ENCODE measurements at places on chromosomes 7 and 10.

GRCh38 chr10:85659331-85659730, 707.3 kb downstream of the GRID1 start:
- no peak for DNase-seq

DNA sequence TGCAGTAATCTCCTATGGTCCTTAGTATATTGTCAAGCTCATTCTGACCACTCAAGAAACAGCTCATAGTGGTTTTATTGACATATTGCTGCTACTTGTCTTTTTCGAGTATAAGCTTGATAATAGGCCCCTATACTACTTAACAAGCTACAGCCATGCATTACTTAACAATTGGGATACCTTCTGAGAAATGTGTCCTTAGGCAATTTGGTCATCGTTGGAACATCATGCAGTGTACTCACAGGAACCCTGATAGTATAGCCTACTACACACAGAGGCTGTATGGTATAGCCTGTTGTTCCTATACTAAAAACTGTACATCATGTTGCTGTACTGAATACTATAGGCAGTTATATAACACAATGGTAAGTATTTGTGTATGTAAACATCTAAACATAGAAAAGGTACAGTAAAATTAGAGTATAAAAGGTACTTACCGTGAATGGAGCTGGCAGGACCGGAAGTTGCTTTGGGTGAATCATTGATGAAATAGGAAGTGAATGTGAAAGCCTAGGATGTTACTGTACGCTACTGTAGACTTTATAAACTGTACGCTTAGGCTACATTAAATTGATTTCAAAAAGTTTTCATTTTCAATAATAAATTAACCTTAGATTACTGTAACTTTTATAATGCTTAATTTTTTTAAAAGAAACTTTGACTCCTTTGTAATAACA, 160.9 kb downstream of the LRRC4 start:
- no peak for DNase-seq

GRCh38 chr10:64503429-64503828, 982.2 kb downstream of the REEP3 start:
- DNase-seq: no peak

DNA sequence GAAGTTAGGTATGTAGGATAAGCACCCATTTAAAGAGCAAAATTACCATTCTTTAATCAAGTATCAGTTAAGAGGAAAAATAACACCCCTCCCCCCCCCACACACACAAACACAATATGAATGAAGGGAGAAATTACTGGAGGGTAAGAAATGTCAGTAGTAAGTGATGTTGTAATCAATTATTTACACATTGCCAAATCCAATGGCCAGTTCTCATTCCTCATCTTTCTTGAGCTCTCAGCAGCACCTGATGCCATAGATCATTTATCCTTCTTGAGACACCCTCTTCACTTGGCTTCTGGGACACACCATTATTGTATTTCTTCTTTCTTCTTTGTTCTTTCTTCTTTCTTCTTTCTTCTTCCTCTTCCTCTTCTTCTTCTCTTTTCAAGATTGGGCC, 33.7 kb upstream of the FAM3C start:
- DNase-seq: no peak

GRCh38 chr7:40356871-40357709, 222.3 kb downstream of the SUGCT start:
- DNase-seq: no peak

DNA sequence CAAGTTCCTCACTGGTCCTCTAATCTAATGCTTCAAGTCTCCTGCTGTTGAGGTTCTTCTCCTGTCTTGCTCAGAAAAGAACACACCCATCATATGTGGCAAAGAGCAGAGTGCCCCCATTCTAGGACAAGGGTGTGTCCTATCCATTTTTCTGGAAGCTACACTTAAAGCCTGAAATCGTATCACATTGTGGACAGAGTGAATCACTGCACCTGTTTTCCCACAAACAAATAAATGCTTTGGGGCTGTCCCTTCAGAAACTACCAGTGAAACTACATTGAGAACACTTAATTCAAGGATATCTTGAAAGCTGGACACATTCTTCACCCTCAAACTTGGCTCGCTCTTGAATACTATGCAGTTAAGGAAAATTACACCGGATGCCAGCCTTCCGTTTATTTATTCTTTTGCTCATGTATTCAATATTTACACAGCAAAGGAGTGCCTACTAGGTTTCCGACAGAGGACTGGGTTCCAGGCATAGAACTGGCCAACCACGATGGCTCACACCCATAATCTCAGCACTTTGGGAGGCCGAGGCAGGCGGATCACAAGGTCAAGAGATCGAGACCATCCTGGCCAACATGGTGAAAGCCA, 473.0 kb downstream of the GALNT17 start:
- DNase-seq: no peak

DNA sequence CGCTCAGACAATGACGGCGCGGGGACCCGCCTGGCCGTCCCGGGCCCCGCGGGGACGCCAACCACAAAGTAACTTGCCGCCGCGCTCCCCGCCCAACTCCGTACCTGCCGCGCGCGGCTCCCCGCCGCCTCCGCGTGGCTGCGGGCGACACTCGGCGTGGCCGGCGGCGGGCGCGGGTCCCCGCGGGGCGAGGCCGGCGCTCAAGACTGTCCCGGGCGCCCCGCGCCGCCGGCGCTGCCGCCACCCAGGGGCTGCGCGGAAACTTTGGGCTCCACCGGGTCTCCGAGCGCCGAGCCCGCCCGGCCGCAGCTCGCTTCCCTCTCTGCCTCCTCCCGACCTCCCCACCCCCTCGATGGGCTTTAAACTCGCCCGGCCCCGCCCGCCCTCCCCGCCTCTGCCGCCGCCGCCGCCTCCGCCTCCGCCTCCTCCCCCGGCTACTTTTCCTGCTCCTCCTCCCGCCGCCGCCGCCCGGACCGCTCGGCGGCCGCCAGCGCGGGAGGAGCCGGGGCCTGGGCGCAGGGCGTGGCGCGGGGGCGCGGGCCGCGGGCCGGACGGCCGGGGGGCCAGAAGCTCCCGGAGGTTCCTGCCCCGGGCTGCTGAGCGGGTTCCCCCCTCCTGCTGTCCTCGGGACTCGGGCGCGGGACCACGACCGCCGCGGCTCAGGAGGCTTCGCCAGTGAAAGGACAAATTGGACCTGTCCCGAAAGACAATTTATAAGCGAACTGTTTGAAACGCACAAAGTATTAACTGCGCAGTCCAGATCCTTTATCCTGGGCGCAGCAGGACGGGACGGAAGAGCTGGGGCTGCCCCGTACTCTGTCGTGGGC, 10.6 kb upstream of the GRB10 start:
- DNase-seq: no peak

DNA sequence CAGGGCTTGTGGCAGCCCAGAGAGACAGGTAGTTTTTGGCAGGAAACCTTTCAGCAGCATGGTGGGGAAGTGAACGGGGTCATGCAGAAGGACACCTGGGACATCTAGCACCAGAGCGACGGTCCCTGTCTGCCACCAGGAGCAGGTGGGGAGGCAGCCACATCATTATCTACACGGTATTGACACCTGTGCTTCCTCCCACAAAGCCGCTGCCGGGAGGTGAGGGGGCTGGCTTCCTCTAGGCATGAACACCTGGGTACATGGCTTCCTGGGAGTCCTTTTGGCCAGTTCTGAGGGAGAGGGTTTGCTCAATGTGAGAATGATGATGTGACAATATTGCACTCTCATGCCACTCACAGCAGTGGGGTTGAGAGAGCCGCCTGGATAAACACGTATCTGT, 275.2 kb downstream of the ACTR3B start:
- no peak for DNase-seq

- DNase-seq: no peak
Measured at GRCh38 chr7:46633200-46633599, 712.1 kb upstream of the IGFBP3 start.

GRCh38 chr10:96370584-96371157, 11.9 kb upstream of the OPALIN start:
- DNase-seq: no peak

- no peak for DNase-seq
Measured at GRCh38 chr7:55441002-55441401, 75.9 kb downstream of the LANCL2 start.

DNA sequence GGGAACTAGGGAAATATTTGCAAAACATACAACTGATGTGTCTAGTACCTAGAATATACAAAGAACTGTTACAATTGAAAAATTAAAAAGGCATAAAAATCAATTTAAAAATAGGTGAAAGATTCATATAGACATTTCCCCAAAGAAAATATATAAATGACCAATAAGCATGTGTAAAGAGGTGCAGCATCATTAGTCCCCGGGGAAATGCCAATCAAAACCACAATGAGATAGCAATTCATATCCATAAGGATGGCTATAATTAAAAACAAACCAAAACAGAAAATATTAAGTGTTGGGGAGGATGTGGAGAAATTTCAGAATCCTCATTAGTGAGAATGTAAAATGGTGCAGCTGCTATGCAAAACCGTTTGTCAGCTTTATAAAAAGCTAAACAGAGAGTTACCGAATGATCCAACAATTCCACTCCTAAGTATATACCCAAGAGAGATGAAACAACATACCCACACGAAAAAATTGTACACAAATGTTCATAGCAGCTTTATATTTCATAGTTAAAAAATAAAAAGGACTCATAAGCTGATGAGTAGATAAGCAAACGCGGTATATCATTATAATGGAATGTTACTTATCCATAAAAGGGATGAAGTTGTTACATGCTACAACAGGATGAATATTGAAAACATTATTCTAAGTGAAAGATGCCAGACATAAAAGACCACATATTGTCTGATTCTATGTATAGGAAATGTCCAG, 210.1 kb upstream of the INHBA start:
- no peak for DNase-seq
